Karpas-422 (cell line): ENCODE measurements at places on chromosomes 4 and X. TPM values are rescaled to one million over a fixed set of nuclear protein-coding genes. Genes with fewer than 3 reads are reported as not detected.
A peak's percentile ranks its signal among the peaks of the same experiment; 100 is the strongest.

DNA sequence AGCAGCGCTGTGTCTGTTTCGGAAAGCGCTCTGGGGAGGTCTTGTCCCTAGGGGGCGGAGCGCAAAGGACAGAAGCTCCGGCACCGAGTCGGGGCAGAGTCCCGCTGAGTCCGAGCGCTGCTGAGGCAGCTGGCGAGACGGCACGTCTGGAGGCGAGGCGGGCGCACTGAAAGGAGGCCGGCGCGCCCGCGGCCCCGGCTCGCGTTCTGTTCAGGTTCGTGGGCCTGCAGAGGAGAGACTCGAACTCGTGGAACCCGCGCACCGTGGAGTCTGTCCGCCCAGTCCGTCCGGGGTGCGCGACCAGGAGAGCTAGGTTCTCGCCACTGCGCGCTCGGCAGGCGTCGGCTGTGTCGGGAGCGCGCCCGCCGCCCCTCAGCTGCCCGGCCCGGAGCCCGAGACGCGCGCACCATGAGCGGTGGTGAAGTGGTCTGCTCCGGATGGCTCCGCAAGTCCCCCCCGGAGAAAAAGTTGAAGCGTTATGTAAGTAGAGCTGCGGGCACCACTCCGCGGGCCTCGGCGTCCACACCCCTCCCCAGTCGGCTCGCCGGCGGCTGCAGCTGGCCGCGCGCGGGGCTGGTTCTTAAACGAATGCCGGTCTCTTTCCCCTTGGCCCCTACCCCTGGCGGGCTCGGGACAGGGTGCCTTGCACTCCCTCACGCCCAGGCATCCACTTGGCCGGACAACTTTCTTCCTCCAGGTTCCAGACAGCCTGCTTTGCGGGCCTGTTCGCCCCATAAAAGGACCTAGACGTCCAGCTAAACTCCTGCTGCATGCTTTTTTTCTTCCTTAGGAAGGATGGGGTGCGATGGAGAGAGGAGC, at the start of gene GAB1:
GAB1 (plus strand) TSS at position 96 of the 819 bp plus-strand sequence; CDS start at position 409, 313 bp downstream.
- H3K27me3 ChIP-seq, result no peaks in the 10 kb centered on the region
- no peak within 1 kb of the TSS for H3K4me3 ChIP-seq
- no peaks in the 10 kb centered on the region for H3K4me1 ChIP-seq
- no peak for DNase-seq

- no peaks in the 10 kb centered on the region for H3K4me1 ChIP-seq
- H3K27me3 ChIP-seq, result no peaks in the 10 kb centered on the region
- DNase-seq, result no peak
- no peak overlapping the region for H3K27ac ChIP-seq
- no peaks in the 10 kb centered on the region for H3K36me3 ChIP-seq
Observed at GRCh38 chr4:6154875-6155274, 45.5 kb downstream of the JAKMIP1 start.

DNA sequence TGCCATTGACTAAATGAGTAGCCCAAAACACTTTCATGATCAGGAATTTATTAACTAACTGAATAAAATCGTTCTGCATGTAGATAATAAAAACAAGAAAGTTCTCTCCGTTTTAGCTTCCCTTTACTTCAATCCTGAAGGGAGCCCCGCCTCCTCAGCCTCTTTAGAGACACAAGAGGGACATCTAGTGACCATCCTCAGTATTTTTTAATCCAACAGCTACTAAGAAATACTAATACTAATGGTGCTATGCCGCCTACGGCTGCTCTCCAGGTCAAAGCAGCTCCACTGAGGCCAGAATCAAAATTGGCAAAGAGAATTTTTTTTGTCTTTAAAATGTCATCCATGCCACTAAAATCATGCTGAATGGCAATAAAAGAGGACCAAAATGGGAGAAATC, 3.2 kb upstream of the PCDH19 start:
- no peak overlapping the region for H3K27ac ChIP-seq
- DNase-seq, result peak; percentile 87
- H3K36me3 ChIP-seq, result no peaks in the 10 kb centered on the region
- H3K27me3 ChIP-seq, result no peaks in the 10 kb centered on the region
- no peak overlapping the region for H3K4me3 ChIP-seq
- H3K4me1 ChIP-seq, result no peaks in the 10 kb centered on the region

- no peaks in the 10 kb centered on the region for H3K4me1 ChIP-seq
- H3K27ac ChIP-seq, result no peak overlapping the region
- H3K27me3 ChIP-seq, result no peaks in the 10 kb centered on the region
Observed at GRCh38 chr4:80252427-80252826, 14.0 kb upstream of the FGF5 start.

DNA sequence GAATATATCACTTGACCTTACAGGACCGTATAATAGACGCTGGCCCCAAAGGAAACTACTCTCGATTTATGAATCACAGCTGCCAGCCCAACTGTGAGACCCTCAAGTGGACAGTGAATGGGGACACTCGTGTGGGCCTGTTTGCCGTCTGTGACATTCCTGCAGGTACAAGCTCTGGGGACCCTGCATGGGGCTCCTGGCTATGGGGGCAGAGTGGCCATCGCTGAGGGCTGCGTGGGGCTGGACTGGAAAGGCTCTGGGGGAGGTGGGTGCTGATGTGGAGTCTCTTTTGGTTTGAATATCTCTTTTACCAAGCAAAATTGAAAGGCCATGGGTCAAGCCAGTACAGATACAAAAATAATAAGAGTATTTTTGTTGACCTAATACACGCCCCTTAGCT, 33.9 kb downstream of the NELFA start:
- DNase-seq, result no peak
- no peaks in the 10 kb centered on the region for H3K4me1 ChIP-seq
- H3K27me3 ChIP-seq, result no peaks in the 10 kb centered on the region
- H3K27ac ChIP-seq, result no peak overlapping the region

DNA sequence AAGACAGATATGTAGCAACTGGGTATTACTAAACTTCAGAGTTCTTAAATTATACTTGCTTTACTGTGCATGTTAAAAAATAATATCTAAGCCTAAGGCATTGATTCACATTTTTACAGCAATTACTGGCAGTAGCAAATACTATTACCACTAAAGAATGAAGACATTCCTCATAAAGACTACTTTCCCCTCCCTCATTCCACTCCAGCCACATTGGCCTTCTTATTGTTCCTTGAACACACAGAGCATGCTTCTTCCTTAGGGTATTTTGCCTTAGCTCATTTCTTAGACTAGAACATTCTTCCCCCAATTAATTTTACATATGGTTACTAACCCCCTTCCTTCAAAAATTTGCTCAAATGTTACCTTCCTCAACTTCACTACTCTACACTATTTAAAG, 717.0 kb downstream of the CCSER1 start:
- no peak overlapping the region for H3K4me3 ChIP-seq
- no peaks in the 10 kb centered on the region for H3K36me3 ChIP-seq
- H3K27me3 ChIP-seq, result no peaks in the 10 kb centered on the region
- DNase-seq, result no peak

- no peaks in the 10 kb centered on the region for H3K27me3 ChIP-seq
- DNase-seq, result no peak
- H3K36me3 ChIP-seq, result no peaks in the 10 kb centered on the region
- H3K4me3 ChIP-seq, result no peak overlapping the region
Observed at GRCh38 chr4:36614011-36614410, 332.6 kb downstream of the DTHD1 start.

DNA sequence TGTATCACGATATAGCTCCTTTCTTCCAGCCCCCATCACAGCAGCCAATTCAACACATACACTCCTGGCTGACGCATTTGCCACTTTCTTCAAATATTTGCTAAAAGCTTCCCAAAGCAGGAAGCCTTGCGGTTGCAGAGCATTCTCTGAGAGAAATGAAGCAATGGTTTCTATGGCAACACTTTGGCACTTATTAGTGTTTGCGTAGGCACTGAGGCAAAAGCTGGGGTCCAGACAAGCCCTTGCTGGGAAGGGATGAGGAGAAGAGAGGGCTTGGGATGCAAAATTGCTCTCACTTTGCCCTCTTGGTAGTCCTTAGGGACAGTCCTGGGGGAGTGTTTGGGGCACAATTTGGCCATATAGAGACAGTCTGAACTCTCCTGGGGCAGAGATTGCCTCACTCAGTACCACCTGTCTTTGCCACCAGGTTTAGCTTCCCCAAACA, 55.0 kb upstream of the PAK3 start:
- H3K36me3 ChIP-seq, result no peaks in the 10 kb centered on the region
- H3K27ac ChIP-seq, result no peak overlapping the region
- peaks cover 11% of the 10 kb centered on the region for H3K4me1 ChIP-seq
- H3K27me3 ChIP-seq, result no peaks in the 10 kb centered on the region

DNA sequence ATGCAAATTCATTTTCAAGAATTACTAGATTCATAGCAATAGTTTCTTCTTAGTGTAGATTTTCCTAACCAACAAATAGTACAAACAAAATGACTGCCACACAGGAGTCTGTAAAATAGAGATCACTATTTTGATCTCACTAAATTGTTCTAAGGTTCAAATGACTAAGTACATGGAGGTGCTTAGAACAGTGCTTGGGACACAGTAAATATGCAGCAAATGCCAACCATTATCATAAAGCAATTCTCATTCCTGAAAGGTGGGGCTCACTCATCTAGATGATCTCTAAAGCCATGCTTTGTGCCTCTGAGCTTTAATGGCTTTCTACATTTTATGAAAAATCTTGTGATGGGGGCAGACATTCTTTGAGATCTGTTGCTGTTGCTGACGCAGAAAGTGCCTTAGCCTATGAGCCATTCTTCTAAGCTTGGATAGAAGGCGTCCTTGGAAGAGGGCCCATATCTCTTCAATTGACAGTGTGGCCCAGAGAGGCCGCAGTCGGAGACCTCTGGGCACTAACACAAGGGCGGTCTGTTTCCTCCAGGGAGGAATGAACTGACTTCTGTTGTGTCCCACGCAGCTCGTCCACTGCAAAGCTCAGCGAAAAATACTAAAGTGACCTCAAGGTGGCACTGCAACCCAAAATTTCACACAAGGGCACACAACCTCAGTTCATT, 23.5 kb downstream of the TLR10 start:
- H3K4me1 ChIP-seq, result peaks cover 70% of the 10 kb centered on the region
- peak; percentile 92 for DNase-seq
- H3K27ac ChIP-seq, result peak overlapping the region; percentile 100
- H3K27me3 ChIP-seq, result no peaks in the 10 kb centered on the region
- H3K4me3 ChIP-seq, result 0 out of 2 replicates have a peak overlapping the region, but pooled peaks have one; percentile 11

- H3K4me1 ChIP-seq, result no peaks in the 10 kb centered on the region
- DNase-seq, result peak; percentile 92
- H3K36me3 ChIP-seq, result no peaks in the 10 kb centered on the region
Observed at GRCh38 chrX:140918398-140919038, 83.9 kb upstream of the SPANXB1 start.

DNA sequence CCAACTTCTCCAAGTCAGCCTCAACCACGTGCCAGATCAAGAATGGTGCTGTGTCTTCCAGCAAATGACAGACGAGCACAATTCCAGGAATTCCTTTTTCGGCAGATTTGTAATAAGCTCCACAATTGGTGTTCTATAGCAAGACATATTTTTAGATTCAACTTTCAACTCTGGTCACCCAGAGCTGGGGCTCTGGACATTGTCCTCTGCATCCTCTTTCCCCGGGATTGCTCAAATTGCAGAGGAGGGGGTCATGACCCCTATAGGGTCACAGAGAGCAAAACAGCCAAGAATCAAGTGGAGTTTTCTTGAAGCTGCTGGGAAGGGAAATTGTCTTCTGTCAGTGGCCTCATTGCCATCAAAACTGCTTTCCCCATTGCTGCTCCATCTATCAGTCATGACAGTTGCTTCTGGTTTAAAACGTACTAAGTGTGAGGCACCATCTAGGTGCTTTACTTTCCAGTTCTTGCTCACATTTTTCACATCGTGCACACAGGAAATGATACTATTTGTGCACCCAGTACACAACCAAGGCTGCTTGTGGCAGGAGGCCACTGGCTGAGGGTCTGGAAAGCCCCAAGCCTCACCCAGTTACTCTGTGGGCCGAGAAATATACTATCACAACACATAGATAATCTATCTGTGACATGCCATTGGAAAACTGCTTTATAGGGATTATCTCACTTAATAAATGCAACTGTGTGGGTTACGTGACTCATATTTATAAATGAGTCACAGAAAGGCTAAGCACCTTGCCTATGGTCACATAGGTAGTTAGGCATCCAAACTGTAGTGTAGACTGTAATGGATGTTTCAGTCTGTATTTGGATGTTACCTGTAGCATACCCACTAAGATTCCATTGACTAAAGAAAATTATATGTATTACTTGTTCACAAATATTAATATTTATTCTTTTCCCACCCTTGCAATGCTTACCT, 91.7 kb upstream of the PHOX2B start:
- H3K36me3 ChIP-seq, result no peaks in the 10 kb centered on the region
- H3K27me3 ChIP-seq, result no peaks in the 10 kb centered on the region
- peaks cover 4% of the 10 kb centered on the region for H3K4me1 ChIP-seq
- H3K4me3 ChIP-seq, result no peak overlapping the region
- no peak for DNase-seq

Gene NXF3
- not detected in 2 replicates for total RNA-seq

Gene SEC24D
- 45.6 and 65.0 TPM in 2 replicates for total RNA-seq

Gene COPS4
- 37.6 and 42.7 TPM in 2 replicates for total RNA-seq

Gene NRK
- not detected in 2 replicates for total RNA-seq

Gene SMIM43
- total RNA-seq, result not detected in 2 replicates

Gene GBA3
- total RNA-seq, result not detected in 2 replicates
